ENCODE measurements at places on chromosomes 2 and 18.

DNA sequence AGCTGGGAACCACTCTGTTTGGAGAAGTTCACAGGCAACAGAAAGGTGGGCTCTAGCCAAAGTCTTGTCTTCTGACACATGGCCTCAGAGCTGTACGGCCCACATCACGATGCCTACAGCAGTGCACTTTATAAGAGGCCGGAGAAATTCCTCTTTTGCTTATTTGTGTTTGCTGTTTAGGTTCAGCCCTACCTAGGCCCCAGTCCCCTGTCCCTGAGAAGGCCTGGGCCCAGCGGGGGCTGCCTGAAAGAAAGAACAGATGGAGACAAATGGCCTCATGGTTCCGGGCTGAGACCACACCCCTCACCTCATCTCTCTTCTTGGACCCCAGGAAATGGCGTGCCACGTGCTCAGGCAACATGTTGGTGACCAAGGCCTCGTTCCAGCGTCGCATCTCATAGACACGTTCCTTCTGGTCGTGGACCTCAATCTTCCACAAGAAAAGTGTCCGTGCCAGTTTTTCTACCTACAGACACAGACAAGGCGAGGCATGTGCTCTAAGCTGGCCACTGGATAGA, 30.9 kb downstream of the CENPO start:
- no peak for DNase-seq

DNA sequence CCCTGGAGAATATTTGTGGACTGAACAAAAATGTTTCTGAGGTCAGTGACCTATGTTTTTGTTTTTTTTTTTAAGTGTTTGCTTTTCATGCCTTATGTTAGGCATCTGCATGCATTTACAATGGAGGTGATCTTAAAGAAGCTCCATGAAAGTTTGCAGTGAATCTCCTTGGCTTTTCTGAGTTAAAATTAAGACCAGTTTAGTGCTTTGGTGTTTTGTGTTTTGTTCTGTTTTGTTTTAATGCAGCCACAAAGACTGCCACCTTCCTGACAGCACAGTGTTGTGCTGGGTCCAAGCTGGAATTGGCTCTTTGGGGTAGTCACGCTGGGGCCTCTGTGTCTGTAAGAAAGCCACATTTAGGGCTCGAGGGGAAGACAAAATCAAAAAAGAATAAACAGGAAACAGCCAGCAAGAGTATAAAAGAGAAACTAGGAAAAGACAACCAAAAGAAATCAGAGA, 396.2 kb downstream of the ARHGAP15 start:
- no peak for DNase-seq

- DNase-seq: no peak
Observed at GRCh38 chr18:63604791-63605567, 17.8 kb downstream of the SERPINB13 start.

- no peak for DNase-seq
Observed at GRCh38 chr2:61471905-61472805, 1.3 kb upstream of the USP34 start.

DNA sequence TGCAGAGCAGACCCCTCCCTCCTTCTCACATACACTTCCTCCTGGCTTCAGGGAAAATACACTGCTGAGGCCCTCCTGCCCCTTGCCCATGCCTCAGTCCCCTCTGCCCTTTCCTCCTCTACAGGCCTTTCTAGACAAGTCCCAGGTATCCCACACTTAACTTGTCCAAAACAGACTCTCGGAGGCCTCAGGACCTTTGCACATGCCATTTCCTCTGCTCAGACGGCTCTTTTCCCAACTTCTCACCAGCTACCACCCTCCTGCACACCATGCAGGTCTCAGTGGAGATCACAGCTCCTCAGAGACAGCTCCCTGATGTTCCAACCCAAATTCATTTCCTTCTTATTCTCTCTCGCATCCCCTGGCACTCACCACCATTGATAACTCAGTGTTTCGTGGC, 11.7 kb downstream of the TBC1D8 start:
- no peak for DNase-seq

DNA sequence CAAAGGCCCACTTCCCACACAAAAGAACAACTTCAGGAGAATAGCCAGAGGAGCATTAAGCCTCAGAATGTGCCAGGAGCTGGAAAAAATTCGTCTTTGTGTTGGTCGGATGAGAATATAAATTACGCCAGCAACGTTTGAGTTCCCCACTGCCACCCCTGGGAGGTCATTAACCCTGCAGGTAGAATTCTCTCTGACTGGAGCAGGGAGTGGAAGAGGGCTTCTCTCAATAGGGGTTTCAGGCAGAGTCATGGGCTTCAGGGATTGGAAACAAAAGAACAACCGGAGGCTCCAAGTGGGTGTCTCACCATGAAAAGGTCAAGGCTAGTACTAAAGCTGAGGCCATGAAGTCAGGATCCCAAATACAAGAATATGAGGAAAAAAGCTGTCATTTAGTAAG, 69.0 kb upstream of the DDX18 start:
- no peak for DNase-seq

GRCh38 chr18:56402872-56403516, 235.4 kb downstream of the TXNL1 start:
- DNase-seq: no peak

DNA sequence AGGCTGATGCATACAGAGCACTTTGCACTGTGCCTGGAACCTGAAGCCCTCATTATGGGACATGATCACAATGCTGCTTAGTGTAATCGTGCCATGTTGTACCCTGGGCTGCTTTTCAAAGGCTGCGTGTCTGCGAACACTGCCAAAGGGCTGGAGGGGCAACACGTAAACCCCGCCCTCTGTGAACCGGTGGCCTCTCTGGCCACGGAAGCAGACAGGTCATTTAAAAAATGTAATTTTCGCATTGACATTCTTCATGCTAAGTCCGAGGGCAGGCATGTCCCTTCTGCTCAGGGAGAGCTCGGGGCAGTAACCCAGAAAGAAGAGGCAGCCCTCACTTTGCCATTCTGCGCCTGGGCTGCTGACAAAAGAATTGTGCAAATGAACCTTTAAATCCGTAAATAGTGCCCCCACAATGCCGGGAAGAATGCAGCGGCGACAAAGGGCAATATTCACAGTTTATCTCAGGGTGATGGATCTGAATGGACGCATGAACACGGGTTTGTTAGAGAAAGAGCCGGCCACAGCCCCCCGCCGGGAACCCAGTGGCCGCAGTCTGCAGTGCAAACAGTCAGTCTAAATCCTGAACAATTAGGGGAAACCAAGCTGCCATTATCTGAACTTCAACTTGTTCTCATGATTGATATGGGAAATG, 226.1 kb downstream of the MYCN start:
- no peak for DNase-seq

DNA sequence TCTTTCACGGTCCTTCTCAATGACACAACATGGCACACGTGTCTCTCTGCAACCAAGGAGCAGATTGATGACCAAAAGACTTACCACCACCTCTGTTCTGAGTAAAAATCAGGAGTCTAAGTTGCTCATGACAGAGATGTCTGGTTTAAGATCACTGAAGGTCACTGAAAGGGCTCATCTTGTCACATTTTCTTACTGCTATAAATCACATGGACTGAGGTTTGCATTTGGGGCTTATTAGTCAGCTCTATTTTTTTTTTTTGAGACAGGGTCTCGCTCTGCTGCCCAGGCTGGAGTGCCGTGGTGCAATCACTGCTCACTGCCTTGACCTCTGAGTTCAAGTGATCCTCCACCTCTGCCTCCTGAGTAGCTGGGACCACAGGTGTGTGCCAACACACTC, 19.4 kb downstream of the CFLAR start:
- DNase-seq: no peak

GRCh38 chr2:115483666-115484065, 1041.2 kb downstream of the DPP10 start:
- DNase-seq: no peak

GRCh38 chr2:96831679-96832078, 12.1 kb downstream of the ANKRD23 start:
- no peak for DNase-seq

DNA sequence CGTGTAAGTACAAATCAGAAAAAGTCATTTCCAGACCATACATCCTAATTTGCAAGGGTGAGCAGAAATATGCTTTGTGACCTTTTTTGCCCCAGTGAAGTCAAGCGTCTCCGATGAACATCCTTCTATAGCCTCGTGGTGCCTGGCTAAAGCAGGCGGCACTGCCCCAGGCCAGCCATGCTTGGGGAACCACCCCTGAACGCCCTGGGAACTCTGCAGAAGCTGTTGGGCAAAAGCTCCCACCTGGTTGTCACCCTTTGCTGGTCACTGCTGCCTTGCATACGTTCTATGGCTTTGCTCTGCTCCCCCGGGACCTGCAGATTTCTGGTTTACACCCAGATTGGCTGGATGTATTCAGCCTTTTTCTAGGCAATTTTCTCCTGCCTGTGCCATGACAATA, 256.4 kb downstream of the SS18 start:
- DNase-seq: no peak

- no peak for DNase-seq
Observed at GRCh38 chr2:8441986-8442385, 239.9 kb upstream of the ID2 start.

- no peak for DNase-seq
Observed at GRCh38 chr2:150473767-150474166, 13.7 kb downstream of the RND3 start.

All from stimulated activated CD8-positive, alpha-beta memory T cell treated with anti-CD3 and anti-CD28 coated beads, Interleukin-4, amount 100 ng/mL, for 24 hours (primary cell).